CD4-positive, alpha-beta memory T cell (primary cell): ENCODE measurements at places on chromosomes 1 and 21.

DNA sequence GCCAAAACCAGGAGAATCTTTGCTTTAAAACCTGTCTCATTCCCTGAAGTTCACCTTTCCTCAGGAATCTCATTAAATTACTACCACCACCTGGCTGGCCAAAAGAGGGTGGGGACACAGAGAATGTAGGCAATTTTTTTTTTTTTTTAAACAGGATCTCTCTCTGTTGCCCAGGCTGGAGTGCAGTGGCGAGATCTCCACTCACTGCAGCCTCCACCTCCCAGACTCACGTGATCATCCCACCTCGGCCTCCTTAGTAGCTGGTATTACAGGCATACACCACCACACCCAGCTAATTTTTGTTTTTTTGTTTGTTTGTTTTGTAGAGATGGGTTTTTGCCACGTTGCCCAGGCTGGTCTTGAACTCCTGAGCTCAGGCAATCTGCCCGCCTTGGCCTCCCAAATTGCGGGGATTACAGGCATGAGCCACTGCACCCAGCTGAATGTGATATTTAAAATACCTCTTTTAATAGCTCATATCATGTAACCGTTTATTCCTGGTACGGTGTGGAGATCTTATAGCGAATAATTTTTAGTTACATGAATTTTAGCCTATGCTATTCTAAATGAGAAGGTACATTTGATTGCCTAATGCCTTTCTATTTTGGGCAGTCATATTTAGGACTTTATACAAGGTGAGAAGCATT is 84.5 kb downstream of the POU2F1 start:
- no peak for DNase-seq

GRCh38 chr1:190849346-190849745 is 371.7 kb upstream of the BRINP3 start:
- DNase-seq, result no peak

GRCh38 chr1:98677288-98677687 is 15.8 kb downstream of the SNX7 start:
- no peak for DNase-seq

- DNase-seq, result no peak
Measured at GRCh38 chr21:34981791-34982190, 67.3 kb downstream of the RUNX1 start.

DNA sequence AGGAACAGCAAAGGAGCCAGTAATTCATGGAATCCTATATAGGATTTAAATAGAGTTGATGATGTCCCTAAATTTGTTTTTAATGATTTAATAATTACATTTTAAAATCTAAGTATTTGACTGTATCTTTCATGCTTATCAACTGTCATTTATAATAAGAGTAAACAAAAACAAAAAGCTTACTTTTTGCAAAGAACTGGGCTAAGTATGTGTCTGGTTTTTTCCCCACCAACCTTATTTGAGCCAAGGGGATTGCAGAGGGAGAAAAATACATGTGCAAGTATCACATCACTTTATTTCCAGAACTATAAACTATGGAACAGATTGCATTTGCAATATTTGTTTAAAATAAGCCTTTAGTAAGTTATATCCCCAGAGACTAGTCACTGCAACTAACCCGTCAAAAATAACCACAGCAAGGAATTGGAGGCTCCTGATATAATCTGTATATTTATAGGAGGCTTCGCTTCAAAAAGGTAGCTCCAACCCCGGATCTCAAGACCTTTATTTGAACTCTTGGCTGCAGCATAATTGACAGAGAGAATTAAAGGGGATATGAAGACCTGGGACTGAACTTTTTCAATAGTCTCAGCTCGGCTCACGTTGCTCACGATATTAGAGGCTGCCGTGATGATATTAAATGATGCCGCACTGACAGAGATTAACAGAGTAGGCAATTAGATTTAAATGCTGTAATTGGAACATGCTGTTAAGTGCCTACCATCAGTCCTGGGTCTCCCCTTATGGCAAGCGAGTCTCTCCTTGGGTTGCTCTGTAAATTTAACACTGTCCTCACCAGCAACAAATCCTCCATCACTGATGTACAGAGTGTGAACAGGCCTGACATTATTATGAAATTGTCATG is 329.1 kb upstream of the NFIA start:
- DNase-seq, result no peak

- DNase-seq, result no peak
Measured at GRCh38 chr1:15384301-15384901, 25.3 kb upstream of the EFHD2 start.

DNA sequence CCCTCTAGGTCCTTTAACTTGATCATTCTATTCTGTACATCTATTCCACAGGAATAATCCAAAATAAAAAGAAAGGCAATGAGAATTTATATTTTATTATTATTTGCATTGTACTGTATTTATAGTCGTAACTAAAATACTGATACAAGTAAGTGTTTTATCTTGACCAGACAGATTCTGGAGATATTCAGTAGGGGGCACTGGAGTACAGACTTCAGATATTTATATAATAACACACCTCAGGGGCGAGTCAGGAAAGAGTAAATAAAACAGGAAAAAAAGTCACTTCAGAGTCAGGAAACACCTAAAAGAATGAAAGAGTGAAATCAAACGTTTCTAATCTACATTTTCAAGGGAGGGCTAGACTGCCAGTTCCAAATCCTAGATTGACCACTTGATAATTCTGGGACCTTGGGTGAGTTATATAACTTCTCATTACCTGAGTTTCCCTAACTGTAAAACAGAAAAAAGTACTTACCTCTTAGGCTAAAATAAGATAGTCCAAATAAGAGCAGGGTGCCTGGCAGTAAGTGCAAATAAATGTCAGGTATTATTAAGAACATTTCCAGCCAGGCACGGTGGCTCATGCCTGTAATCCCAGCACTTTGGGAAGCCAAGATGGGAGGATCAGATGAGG is 31.1 kb upstream of the MTF1 start:
- peak; percentile 30 for DNase-seq

DNA sequence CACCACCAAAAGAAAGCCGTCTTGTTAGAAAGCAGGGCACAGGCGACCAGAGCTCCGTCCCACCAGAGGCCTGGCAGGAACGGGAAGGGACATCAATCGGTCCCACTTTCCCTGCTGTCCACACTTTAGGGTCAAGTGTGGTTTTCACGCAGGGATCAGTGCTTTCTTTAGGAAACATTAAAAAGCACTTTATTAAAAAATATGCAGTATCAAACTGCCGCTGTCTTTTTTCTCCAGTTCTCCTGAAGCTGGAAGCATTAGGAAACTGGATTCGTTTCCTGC is 437 bp downstream of the IFNLR1 start:
- no peak for DNase-seq

DNA sequence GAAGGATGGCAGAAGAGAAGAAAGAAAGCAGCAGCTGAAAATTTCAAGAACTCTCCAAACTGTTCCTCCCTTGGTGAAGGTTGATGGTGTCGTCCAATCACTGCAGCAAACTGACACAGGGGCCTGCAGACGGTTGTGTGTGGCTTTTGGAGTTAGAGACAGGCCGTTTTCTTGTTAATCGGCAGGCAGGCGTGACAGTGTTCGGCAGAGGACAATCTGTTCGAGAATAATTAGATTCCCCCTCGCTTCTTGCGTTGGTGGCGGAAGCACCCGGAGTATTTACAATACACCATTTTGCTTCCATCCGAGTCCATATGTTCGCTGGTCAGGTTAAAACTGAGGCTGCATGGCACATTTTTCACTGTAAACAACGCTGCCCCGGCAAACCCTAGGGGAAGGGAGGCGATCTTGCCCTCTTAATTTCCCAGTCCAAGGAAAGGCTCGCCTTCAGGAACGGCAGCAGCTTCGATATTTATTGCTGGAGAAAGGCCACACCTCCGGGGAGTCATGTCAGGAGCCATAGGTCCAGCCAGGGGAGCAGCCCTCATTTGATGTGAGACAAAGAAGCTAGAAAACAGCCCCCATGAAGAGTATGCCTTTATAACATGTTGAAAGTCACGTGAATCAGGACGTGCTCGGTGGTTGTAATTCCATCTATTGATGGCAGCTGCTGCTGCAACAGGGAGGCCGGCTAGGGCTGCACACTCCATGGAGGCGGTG is 360.1 kb downstream of the SMYD3 start:
- no peak for DNase-seq

DNA sequence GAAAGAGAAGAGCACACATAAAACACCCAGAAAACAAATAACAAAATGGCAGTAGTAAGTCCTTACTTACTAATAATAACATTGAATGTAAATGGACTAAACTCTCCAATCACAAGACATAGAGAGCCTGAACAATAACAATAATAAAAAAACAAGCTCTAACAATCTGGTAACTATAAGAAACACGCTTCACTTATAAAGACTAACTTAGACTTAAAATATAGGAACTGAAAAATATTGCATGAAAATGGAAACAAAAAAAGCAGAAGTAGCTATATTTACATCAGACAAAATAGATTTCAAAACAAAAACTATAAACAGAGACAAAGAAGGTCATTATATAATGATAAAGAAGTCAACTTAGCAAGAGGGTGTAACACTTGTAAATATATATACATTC is 83.1 kb upstream of the LYPLAL1 start:
- DNase-seq, result no peak

DNA sequence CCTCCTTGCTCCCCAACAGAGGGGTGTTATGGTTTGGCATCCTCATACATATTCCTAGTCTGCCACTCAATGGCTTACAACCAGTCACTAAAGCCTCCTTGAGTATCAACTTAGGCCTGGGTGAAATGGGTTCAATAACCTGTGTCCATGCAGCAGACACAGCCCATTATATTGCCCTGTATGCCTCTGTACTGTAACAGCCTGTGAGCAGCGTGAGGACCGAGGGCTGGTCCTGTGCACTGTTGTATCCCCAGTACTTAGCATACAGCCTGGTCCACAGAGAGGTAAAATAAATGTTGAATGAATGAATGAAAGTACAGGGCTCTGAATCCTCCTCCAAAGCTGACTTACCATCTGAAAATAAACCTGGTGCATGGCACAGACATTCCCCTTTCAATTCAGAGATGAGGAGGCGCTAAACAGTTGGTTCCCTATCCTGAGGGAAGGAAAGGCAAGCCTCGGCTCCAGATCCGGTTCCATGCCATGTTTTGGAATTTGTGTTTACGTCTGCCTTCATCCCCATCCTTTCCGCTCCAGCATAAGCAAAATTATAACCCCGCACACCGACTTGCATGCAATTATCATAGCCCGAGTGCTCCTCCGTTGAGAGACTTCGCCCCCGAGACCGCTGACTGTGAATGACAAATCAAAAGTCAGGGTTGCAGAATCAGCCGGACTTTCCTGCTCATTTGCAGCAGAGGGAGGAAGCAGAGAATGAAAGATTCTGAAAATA is 45.0 kb upstream of the DNAJC6 start:
- no peak for DNase-seq

DNA sequence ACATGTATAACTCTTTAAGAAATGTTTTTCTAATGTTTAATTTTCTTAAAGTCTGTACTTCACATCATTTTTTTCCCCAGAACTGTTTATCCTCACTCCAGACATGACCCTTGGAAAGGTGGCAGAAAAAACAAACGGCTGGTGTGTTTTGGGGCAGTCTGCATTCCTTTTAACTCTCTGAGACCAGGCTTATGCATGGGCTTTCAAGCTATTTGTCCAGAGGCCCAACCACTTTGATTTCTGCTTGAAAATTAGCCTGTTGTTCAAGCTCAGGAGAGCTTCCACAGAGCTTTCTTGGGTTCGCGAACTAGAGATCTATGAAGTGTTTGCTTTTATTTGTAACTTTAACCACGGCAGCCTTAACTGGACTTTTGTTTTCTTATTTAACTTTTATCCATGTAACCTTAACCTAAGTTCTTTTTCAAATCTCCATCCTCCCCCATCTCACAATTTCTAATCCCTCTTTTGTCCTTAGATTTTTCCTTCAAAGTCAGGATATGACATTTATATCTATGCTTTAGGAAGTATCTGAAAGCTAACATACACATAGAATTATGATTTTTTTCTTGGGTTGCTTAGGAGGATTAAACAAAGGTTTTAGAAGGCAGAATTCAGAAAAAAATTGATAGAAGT is 111.8 kb downstream of the FGGY start:
- no peak for DNase-seq

DNA sequence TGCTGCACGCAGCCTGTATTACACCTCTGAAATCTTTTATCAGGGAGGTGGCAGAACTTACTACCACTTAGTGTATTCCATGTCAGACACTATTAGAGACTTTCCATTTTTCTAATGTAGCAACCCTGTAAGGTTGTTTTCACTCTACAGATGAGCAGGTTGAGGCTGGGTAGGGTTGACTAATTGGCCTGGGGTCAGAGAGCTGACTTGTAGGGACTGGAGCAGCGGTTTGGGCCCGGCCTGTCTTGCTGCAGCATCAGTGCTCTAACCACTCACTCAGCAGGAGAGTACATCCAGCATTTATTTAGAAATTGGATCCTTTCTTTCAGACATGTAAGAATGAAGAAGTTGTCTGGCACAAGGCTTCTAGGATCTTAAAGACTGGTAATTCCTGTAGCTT is 25.7 kb upstream of the NBL1 start:
- no peak for DNase-seq

DNA sequence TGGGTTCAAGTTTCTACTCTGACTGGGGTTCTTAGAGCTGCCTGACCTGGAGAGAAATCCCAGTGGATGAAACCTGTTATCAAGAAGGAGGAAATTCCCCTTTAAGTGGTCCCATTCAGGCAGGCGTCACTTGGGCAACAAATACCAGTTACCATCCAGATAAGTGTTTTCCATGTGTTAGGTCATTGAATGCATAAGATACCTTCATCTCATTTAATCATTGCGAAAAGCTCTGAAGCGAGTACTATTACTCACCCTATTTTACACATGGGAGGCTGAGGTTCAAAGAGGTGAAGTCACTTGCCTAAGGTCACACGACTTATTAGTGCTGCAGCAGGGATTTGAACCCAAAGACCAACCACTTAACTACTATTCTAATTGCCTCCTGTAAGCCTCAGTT is 45.5 kb upstream of the RPL11 start:
- no peak for DNase-seq

GRCh38 chr21:20024741-20025140 is 973.5 kb upstream of the NCAM2 start:
- no peak for DNase-seq

GRCh38 chr1:161792740-161793139 is 26.6 kb downstream of the ATF6 start:
- peak; percentile 44 for DNase-seq

- no peak for DNase-seq
Measured at GRCh38 chr1:206505702-206506355, 1.5 kb upstream of the RASSF5 start.

DNA sequence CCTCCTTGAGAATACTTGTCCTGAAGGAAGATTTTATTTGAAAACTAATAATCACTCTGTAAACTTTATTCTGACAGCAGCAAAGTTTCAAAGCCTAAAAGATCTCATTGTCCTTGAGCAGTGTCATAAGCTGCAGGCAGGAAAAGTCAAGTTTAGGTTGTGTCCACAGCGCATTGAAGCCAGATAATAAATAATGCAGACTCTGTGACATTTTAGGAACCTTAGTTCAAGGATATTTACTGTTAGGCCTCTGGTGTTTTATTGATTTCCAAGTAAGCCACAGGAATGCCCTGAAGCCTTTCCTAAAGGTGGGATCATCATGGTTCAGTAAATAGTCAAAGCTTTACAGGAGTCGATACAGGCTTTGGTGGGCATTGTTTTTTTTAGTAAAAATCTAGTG is 356.4 kb upstream of the SGIP1 start:
- no peak for DNase-seq

- no peak for DNase-seq
Measured at GRCh38 chr1:239816081-239816782, 275.5 kb upstream of the FMN2 start.

GRCh38 chr1:112689842-112690237 is 15.4 kb downstream of the MOV10 start:
- DNase-seq, result no peak

GRCh38 chr1:109089242-109090015 is 1.1 kb upstream of the TMEM167B start:
- DNase-seq, result no peak

GRCh38 chr1:156129687-156130577 is 15.4 kb downstream of the LMNA start:
- DNase-seq, result peak; percentile 62
